ENCODE measurements at places on chromosomes 5 and 9. TPM values are rescaled to one million over a fixed set of nuclear protein-coding genes. Genes with fewer than 3 reads are reported as not detected.

Gene TUSC1
- 10.9 TPM for total RNA-seq

Gene SLC34A3
- 0.49 TPM for total RNA-seq

Gene LCN9
- total RNA-seq: not detected

Gene PLEKHG4B
- 0.09 TPM for total RNA-seq

Gene GARNL3
- 17.1 TPM for total RNA-seq

Gene DCTN4
- total RNA-seq: 69.4 TPM

Gene ATOX1
- total RNA-seq: 88.0 TPM

Gene ZNF883
- total RNA-seq: 4.5 TPM

Gene FBP2
- total RNA-seq: not detected

Gene SCGB3A2
- total RNA-seq: not detected

Gene MTX3
- 17.0 TPM for total RNA-seq

Gene PDCD1LG2
- 0.95 TPM for total RNA-seq

Gene SPINK6
- total RNA-seq: not detected

Gene NSG2
- total RNA-seq: 0.81 TPM

Gene PDE8B
- 29.4 TPM for total RNA-seq

Gene BTNL3
- total RNA-seq: 0.09 TPM

Gene ARL14EPL
- total RNA-seq: not detected

Gene CD180
- 1.6 TPM for total RNA-seq

Gene MSH3
- total RNA-seq: 16.1 TPM

Gene SHISAL2B
- not detected for total RNA-seq

Gene SLC1A3
- 26.2 TPM for total RNA-seq

Gene G3BP1
- 135 TPM for total RNA-seq

Gene FST
- 3.8 TPM for total RNA-seq

Gene SPATA31D3
- not detected for total RNA-seq

Gene PCDHB11
- total RNA-seq: 8.5 TPM

Gene FBXL7
- total RNA-seq: 12.1 TPM

Gene PPIC
- 28.8 TPM for total RNA-seq

Gene DOCK2
- 21.6 TPM for total RNA-seq

Gene CTSV
- 2.5 TPM for total RNA-seq

Gene NMUR2
- total RNA-seq: 0.09 TPM

Gene HK3
- total RNA-seq: 4.0 TPM

Gene CBY3
- not detected for total RNA-seq

Gene SH2D3C
- total RNA-seq: 9.1 TPM

Gene KIAA1958
- 11.3 TPM for total RNA-seq

Gene FCN2
- total RNA-seq: 2.6 TPM

Gene PCDHA1
- total RNA-seq: 0.06 TPM

Gene FUT7
- 0.26 TPM for total RNA-seq

Gene ZNF454
- 5.6 TPM for total RNA-seq

Gene MEGF10
- 0.63 TPM for total RNA-seq

Gene ZNF366
- 3.1 TPM for total RNA-seq

Gene FAM221B
- total RNA-seq: not detected

Gene KLF4
- 21.8 TPM for total RNA-seq

Gene PAEP
- total RNA-seq: not detected

Gene MLLT3
- total RNA-seq: 29.1 TPM

Gene ANXA1
- total RNA-seq: 55.5 TPM

Gene C9orf153
- total RNA-seq: 0.23 TPM

Gene SPATA31D4
- total RNA-seq: not detected

Gene MOB3B
- total RNA-seq: 19.3 TPM

Gene SLC6A19
- total RNA-seq: 179 TPM

Gene UBE2R2
- 42.8 TPM for total RNA-seq

Gene MCC
- total RNA-seq: 12.2 TPM

Gene WWC1
- 58.4 TPM for total RNA-seq

Gene CCDC152
- total RNA-seq: 2.3 TPM

Gene TRMT10B
- 10.5 TPM for total RNA-seq

Gene FOXD4L3
- not detected for total RNA-seq

Gene SPATA31A1
- total RNA-seq: not detected

Gene SHROOM1
- 96.1 TPM for total RNA-seq

Gene TLN1
- 482 TPM for total RNA-seq

Gene FYB1
- total RNA-seq: 24.7 TPM
